HepG2 (cell line): ENCODE measurements at places on chromosomes 16 and 17.

DNA sequence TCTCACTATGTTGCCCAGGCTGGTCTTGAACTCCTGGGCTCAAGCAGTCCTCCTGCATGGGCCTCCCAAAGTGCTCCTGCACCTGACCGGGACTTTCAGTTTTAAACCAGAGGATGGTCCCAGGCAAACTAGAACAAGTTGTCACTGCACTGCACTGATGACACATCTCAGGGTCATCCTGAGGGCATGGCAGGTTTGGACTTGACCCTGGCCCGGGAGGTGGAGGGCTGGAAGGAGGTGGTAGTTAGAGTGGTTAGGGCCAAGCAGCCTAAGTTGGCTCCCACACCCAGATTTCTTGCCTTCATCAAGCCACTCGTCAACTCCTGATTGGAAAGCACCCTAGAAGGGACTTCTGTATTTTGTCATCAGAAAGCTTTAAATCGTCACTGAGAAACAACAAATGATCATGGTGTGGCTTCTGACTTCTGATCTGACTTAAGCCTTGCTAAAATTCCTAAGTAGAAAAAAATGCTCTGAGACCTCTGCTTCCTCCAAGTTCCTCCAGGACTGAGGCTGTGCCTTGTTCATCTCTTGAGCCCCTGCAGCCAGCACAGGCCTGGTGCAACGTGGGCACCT, 43.5 kb downstream of the EMP2 start:
- peaks cover 13% of the 10 kb centered on the region for H3K4me1 ChIP-seq
- H3K27ac ChIP-seq, result no peak overlapping the region
- DNase-seq, result no peak
- peaks cover 32% of the 10 kb centered on the region for H3K36me3 ChIP-seq

DNA sequence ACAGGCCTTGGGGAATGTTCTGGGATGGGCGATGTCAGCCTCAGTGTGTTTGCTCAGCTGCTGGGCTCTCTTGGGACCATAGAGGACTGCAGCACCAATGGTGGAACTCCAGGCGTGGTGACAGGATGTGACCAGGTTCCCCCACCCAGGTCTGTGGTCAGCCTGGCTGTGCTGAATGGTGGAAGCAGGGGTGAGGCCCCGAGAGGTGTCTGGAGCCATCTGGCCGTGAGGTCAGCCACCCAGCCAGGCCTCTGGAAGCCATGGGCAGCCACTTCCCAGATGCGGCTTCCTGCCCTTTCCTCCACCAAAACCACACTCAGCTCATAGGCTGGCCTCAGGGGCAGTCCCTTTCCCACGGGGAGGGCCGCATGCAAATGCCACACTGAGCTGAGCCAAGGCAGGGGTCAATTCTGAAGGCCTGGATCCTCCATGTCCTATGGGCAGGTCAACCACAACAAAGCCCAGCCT, 7.8 kb upstream of the MAPK7 start:
- peaks cover 48% of the 10 kb centered on the region for H3K4me1 ChIP-seq
- no peak overlapping the region for H3K27ac ChIP-seq
- no peak for DNase-seq
- no peaks in the 10 kb centered on the region for H3K36me3 ChIP-seq
- no peaks in the 10 kb centered on the region for H3K27me3 ChIP-seq

DNA sequence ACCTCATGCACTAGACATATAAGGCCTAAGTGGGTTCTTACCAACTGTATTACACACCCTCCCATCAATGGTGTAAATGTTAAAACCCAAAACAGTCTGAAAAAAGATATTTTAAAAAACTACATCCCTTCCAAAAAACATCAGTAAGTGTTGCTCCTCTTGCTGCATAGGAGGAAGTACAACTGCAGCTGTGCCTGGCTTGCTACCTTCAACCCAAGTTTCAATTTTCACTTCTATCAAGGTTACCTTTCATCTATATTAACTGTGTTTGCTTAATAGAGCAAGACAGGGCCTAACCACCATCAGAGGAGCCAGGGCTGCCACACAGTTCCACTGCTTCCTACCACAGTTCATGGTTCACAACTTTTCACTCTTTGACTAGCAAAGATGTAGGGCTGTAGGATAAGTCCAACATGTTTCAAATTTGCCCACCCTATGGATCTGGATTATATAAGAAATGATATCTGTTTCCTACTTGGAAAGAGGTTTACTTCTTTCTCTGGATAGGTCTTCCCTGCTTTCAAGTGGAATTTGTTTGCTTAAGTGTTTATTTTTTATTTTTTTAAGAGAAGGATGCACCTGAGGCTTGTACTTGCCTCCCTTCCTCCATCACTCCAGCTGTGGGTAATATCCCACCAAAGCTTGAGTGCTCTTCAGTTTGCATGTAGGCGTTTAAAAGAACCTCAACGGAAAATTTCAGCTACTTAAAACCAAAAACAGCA, 56.7 kb downstream of the GRB7 start:
- no peaks in the 10 kb centered on the region for H3K36me3 ChIP-seq
- 0 out of 3 replicates have a peak, but pooled peaks cover 8% of the 10 kb centered on the region for H3K27me3 ChIP-seq
- no peak overlapping the region for H3K27ac ChIP-seq
- no peaks in the 10 kb centered on the region for H3K4me1 ChIP-seq
- H3K4me3 ChIP-seq, result no peak overlapping the region

GRCh38 chr16:1194665-1195392, 30.2 kb downstream of the TPSG1 start:
- H3K4me1 ChIP-seq, result peaks cover 31% of the 10 kb centered on the region
- H3K4me3 ChIP-seq, result no peak overlapping the region
- no peak overlapping the region for H3K27ac ChIP-seq

DNA sequence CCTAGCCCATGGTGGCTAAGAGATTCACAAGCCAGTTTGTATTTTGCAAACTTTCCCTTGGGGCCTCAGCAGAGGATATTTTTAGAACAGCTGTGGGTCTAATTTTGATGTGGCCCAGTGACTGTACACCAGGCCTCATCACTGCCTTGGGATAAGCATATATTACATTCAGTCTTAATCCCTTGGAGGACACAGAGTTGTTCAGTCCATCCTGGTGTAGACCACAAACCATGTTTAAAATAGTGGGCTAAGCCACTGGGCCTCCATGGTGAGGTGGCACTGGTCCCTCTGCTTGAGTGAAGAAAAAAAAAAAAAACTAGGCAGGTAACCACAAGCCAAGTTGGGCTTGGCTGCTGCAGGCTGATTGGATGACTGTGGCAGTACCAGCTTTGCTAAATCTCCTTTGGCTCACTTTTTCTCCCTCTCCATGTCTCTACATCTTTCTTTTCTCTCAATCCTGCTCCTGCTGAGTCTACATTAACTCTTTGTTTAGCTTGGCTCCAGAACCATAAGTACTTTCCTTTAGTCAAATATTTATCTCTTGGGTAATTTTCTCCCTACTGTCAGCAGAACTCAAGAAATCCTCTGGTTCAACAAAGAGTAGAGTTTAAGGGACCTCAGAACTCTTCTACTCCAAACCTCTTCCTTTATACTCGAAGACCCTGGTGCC, 120.0 kb upstream of the TBX2 start:
- H3K4me1 ChIP-seq, result peaks cover 6% of the 10 kb centered on the region; the same call in 1 of the 2 replicates
- H3K27me3 ChIP-seq, result no peaks in the 10 kb centered on the region
- no peaks in the 10 kb centered on the region for H3K36me3 ChIP-seq
- no peak overlapping the region for H3K27ac ChIP-seq
- DNase-seq, result no peak

- H3K27me3 ChIP-seq, result no peaks in the 10 kb centered on the region
- DNase-seq, result peak; percentile 74
- no peak overlapping the region for H3K4me3 ChIP-seq
- H3K4me1 ChIP-seq, result no peaks in the 10 kb centered on the region
- no peak overlapping the region for H3K27ac ChIP-seq
- peaks cover 96% of the 10 kb centered on the region for H3K36me3 ChIP-seq
These were observed 18.5 kb downstream of the TOP2A start for GRCh38 chr17:40399185-40399584.

- no peaks in the 10 kb centered on the region; the same call in 2 of the 3 replicates for H3K27me3 ChIP-seq
- no peak for DNase-seq
- H3K27ac ChIP-seq, result no peak overlapping the region
These were observed 47.1 kb upstream of the MYOCD start for GRCh38 chr17:12618557-12618956.

GRCh38 chr16:4689864-4690704, 3.3 kb upstream of the NUDT16L1 start:
- peaks cover 22% of the 10 kb centered on the region for H3K4me1 ChIP-seq
- no peak for DNase-seq
- H3K36me3 ChIP-seq, result peaks cover 17% of the 10 kb centered on the region; the same call in 2 of the 3 replicates

GRCh38 chr16:54923055-54923473, 7.6 kb upstream of the IRX5 start:
- H3K27ac ChIP-seq, result no peak overlapping the region
- no peaks in the 10 kb centered on the region for H3K4me1 ChIP-seq
- H3K4me3 ChIP-seq, result no peak overlapping the region
- DNase-seq, result no peak
- peaks cover 14% of the 10 kb centered on the region for H3K27me3 ChIP-seq

- no peak for DNase-seq
- no peaks in the 10 kb centered on the region for H3K27me3 ChIP-seq
- H3K36me3 ChIP-seq, result no peaks in the 10 kb centered on the region
- H3K4me3 ChIP-seq, result no peak overlapping the region
These were observed 267.1 kb upstream of the ASIC2 start for GRCh38 chr17:33560165-33560564.

DNA sequence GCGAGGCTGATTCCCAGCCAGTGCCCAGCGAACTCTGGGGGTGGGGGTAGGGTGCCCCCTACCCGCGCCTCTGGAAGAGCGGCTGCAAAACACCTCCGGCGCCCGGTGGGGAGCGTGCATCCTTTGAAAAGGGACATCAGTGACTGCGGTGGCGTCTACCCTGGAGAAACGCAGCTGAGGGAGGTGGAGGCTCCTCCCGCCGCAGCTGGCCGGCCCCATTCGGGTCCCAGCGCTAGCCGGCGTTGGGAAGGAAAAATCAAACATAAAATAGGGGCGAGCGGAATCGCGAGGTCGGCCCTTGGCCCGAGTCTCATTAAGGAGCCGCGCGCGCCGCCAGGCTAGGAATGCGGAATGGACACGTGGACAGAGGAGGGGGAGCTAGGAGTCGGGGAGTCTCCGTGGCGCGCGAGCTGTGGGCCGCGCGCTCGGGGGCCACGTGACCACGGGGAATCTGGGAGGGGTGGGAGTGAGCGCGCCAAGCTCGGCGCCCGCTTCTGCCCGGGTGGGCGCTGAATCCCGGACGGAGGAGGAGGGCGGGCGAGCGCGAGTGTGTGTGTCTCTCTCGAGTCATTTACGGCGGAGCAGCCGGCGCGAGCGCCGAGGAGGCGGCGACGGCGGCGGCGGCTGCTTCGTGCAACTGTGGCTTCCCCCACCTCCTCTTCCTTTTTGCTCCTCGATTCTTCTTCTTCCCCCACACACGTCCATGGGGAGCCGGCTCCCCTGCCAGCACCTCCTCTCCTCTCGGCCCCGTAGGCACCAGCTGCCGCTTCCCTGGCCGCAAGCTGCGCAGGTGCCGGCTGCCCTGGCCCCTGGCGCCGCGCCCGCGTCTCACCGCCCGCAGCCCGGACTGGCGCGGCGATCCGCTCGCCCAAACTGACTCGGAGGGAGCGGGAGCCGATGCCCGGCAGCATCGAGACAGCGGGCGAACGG, at the start of gene TMEM132E:
Gene TMEM132E, plus strand, starts transcription at position 566 of the 930 bp plus-strand sequence. CDS start 1,495 bp downstream, outside the sequence.
- no peaks in the 10 kb centered on the region for H3K36me3 ChIP-seq
- no peak within 1 kb of the TSS for H3K27ac ChIP-seq
- H3K4me1 ChIP-seq, result no peaks in the 10 kb centered on the region
- H3K4me3 ChIP-seq, result no peak within 1 kb of the TSS
- peaks cover 67% of the 10 kb centered on the region for H3K27me3 ChIP-seq
- DNase-seq, result no peak
